ENCODE measurements at places on chromosomes 13 and 19. TPM values are rescaled to one million over a fixed set of nuclear protein-coding genes. Genes with fewer than 3 reads are reported as not detected.

DNA sequence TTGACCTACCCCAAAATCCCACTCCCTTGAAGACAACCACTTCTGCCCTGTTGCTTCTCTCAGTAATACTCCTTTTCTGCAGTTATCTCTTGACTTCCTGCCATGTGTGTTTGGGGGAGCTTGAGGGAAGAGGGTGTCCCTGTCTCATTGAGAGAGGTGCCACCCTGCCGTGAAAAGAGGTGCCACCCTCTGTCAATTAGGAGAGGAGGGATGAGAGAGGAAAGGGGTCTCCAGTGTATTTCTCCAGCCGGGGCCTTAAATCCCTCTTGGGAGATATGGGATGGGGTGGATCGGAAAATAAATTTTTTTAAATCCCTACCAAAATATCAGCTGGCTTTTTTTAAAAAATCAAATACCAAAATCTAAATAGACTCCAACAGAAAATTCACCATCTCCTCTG, 16.5 kb downstream of the PLD3 start:
- no peak for ATAC-seq

GRCh38 chr13:113902481-113902880, 38.6 kb upstream of the GAS6 start:
- ATAC-seq: no peak

DNA sequence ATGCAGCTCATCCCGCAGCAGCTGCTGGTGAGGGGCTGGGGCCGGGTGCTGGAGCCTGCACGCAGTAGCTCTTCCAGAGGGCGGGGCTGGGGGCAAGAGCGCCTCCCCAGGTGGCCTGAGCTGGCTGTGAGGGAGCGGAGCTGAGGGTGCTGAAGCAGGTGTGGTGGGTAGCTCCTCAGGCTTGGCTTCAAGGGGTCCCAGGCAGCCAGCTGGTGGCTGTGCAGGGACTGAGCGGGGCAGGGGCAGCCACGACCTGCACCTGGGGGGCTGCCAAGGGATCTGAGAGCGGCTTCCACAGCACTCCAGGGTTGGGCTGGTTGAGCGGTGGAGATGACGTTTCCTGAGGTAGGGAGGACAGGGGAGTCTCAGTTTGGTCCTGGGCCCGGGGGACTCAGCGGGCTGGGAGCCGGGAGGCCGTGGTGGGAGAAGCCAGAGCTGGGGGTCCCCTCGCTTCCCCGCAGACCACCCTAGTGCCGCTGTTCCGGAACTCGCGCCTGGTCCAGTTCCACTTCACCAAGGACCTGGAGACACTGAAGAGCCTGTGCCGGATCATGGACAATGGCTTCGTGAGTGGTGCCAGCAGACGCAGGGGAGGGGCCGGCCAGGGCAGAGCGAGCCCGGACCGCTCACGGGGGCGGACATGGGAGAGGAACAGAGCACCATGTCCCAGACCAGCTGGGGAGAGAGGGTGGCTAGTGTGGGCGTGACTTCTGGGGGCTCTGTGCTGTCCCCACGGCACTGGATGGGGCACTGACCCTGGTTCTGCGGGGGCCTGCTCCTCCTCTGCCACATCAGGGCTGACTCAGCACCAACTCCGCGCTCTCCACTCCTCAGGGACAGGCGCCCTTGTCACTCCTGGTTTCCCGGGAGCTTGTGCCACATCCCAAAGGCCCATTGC, 7.4 kb downstream of the PTOV1 start:
- ATAC-seq: no peak

Gene CCDC169
- 6.1 TPM for total RNA-seq

Gene ZNF793
- total RNA-seq: 17.3 TPM

Gene CRX
- total RNA-seq: 0.22 TPM

DNA sequence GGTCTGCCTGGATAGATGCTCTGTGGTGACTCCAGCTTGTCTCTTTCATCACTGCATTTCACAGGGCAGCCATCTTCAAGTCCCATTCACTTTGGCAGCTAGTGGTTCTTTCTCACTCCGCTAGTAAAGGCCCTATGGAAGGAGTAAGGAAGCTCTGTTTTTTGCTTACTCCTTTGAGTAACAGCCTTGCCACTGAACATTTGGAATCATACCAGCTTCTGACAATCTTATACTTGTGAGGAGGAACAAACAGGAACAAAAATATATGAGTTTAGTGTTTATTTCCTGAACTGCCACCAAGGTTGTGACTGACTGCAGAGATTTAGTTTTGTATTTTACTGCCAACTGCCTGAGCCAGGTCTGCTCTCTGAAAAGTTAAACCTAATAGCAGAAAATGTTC, 38.7 kb downstream of the KCTD4 start:
- ATAC-seq: no peak

DNA sequence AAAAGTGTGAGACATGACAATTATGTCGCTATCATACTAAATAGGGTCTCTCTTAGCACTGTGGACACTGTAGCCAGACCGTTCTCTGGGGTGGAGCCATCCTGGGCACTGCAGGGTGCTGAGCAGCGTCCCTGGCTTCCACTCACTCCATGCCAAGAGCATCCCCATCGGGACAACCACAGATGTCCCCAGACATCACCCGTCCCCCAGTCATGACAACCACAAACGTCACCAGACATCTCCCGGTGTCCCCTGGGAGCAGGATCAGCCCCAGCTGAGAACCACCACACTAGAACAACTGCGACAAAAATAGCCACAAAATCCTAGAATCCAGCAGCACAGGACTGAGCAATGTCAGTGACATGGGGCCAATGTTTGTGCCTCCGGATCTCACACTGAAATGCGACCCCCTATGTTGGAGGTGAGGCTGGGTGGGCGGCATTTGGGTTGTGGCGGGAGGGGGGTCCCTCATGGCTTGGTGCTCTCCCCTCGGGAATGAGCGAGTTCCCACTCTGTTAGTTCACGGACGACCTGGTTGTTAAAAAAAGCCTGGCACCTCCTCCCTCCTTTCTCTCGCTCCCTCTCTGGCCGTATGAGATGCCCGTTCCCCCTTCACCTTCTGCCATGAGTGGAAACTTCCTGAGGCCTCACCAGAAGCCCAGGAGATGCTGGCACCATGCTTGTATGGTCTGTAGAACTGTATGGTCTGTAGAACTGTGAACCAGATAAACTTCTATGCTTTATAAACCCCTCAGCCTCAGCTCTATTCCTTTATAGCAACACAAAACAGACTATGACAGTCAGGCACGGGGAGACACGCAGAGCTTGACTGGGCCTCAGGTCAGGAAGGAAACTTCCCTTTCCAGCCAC, 93.9 kb downstream of the GADD45B start:
- no peak for ATAC-seq

Gene WDR88
- total RNA-seq: 0.63 TPM

GRCh38 chr13:100350601-100351000, 238.0 kb downstream of the GGACT start:
- no peak for ATAC-seq

- ATAC-seq: no peak
Observed at GRCh38 chr13:114147803-114148520, 15.5 kb upstream of the RASA3 start.

GRCh38 chr13:113930671-113931637, 42.9 kb downstream of the C13orf46 start:
- ATAC-seq: no peak

GRCh38 chr19:37988758-37989635, 82.0 kb downstream of the SIPA1L3 start:
- ATAC-seq: peak; percentile 56

GRCh38 chr19:15629003-15629880, 11.5 kb upstream of the CYP4F3 start:
- ATAC-seq: no peak

Gene DPRX
- total RNA-seq: not detected

- no peak for ATAC-seq
Observed at GRCh38 chr13:37011002-37011401, 10.4 kb downstream of the EXOSC8 start.

- no peak for ATAC-seq
Observed at GRCh38 chr13:45989607-45990006, 62.9 kb downstream of the ZC3H13 start.

DNA sequence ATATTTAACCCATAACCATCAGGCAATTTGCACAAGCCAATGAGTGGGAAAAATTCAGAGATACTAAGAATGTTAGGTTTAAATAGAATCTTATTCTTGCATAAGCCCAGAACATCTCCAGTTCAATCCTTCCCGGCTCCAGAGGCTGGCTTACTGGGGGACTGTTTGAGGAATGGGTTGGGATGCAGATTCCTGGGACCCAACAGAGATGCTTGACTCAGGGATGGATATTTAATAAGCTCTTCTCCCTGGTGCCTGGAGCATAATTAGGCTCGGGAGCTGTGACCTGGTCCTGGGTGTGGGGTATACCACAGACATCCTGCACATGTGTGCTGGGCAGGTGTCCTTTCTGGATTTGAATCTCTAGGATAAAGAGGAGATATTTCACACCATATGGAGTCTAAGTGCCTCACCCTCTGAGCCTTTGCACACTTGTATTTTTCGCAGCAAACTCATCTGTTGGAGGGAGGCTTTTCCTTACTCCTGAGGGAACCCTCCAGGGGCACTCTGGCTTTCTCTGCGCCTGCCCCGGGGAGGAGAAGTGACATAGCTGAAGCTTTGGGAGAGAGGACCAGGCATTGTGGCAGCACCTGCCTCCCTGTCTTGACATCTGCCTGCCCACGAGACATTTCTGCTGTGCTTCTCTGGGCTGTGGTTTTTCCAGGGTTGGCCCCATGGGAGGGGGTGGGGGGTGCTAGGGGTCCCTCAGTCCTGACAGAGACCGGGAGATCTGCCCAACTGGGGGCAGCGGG, 36.1 kb upstream of the ANKRD10 start:
- no peak for ATAC-seq

Gene ZC3H13
- 28.3 TPM for total RNA-seq

Gene ILF3
- 41.7 TPM for total RNA-seq

Gene TMEM145
- total RNA-seq: not detected

GRCh38 chr13:100231176-100231575, 142.3 kb downstream of the PCCA start:
- ATAC-seq: peak; percentile 88

DNA sequence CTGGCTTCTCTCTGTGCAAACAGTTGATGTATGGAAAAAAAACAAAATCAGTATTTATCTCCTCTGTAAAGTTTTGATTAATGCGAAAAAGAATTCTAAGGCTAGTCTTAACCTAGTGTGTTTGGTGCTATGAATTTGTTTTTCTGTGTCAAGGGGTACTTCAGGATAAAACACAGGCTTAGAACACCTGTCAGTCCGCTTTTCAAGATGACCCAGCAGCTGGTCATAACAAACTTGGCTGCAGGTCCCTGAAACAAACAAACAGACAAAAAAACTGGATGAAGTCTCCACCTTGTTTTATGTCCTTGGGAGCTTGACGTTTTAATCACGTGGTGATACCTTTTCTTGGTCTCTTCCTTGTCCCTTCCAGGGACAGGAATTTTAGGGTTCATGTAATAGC, 689.3 kb downstream of the UQCRFS1 start:
- no peak for ATAC-seq

GRCh38 chr13:109400624-109401257, 385.6 kb downstream of the IRS2 start:
- no peak for ATAC-seq

Gene KCNRG
- 4.7 TPM for total RNA-seq

DNA sequence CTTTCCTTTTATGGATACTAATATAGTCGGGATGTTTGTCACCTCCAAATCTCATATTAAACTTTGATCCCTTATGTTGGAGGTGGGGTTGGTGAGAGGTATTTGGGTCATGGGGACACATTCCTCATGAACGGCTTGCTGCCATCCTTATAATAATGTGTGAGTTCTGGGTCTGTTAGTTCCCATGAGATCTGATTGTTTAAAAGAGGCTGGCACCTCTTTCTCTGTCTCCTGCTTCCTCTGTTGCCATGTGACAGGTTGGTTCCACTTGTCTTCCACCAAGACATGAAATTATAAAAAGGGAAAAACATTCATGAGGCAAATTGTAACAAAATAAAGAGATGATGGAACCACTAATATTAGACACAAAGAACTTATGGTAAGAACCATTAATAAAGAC, 107.8 kb upstream of the ATXN8OS start:
- no peak for ATAC-seq

DNA sequence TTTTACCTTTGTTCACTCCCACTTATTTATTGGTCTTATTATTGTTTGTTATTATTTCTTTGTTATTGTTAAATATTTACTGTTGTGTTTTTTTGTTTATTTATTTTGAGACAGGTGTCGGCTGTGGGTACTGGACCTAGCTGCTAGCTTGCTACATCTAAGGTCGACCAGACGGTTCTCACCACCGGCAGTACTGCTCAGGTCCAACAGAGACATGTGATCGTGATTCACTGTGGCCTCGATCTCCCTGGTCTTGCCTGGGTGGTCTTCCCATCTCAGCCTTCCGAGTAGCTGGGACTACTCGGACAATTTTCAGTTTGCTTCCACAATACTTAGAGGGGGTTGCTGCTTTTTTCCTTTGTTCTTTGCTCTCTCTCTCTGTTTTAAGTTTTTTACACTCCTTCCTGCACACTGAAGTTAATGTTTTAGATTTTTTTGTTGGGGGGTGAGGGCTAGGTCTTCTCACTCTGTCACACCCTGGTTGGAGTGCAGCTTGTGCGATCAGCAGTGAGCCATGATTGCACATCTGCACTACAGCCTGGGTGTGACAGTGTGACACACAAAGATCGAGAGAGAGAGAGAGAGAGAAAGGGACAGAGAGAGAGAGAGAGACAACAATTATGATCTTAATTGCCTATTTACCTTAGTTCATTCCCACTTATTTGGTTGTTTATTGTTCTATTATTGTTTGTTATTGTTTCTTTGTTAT, 1432.4 kb downstream of the UQCRFS1 start:
- no peak for ATAC-seq

Gene PEAK3
- 1.3 TPM for total RNA-seq

GRCh38 chr19:1259206-1259875, 9.8 kb upstream of the CIRBP start:
- peak; percentile 5 for ATAC-seq

Gene CASP14
- total RNA-seq: 0.38 TPM

Gene ISOC2
- total RNA-seq: 41.6 TPM

- ATAC-seq: no peak
Observed at GRCh38 chr13:40172878-40173277, 493.6 kb downstream of the FOXO1 start.

DNA sequence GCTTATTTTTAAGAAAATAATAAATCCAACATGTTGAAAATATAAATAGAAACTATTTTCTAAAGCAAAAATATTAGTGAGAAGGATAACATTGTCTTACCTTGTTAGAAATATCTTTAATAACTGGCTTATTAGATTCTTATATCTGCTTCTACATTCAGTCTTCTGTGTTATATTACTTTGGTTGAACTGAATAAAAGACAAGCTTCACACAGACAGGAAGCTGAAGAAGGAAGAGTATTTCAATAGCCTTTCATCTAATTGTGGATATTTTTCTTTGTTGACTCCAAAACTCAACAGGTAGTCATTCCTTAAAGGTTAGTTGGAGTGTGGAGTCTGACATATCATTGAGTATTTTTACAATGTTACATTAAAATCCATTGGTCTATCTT, 10.9 kb downstream of the SETDB2 start:
- ATAC-seq: no peak

Gene GAPDHS
- total RNA-seq: not detected
